ENCODE measurements at places on chromosomes 16 and 17.

GRCh38 chr16:23692190-23692837 is 13.6 kb downstream of the PLK1 start:
- no peak for DNase-seq

DNA sequence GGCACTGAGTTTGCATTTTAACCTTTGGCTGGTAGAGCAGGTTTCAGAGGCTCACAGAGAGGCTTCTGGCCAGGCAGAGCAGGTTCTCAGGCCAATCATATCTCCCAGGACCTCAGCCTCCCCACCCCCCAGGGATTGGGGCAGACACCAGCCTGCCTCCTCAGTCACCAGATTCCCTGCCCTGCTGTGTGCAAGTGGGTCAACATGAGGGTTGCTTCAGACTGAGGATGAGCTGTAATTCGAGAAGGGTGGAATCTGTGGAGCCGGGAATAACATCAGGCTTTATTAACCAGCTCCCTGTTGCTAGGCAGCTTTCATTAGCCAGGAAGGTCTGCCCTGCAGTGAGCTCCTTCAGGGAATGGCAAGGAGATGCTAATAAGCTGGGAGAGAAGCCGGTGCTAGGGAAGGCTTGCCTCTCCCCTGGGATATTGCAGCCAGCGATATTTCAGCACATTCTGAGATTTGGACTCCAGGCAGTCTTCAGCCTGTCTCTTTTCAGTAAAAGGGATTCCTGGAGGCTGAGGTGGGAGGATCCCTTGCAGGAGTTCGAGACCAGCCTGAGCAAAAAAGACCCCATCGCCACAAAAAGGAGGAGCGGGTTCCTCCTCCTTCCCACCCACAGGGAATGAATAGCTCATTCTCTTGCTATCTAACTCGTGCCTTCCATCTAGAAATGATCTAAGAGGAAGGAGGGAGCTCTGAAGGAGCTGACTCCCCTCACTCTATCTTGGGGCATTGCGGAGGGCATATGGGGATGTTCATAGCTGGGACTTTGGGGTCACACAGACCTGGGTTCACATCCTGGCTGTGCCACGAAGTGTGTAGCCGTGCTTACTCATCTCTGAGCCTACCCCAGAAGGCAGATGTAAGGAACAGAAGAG is 10.7 kb downstream of the SGSM2 start:
- no peak for DNase-seq

GRCh38 chr17:45994987-45995386 is 4.1 kb upstream of the STH start:
- DNase-seq, result no peak

DNA sequence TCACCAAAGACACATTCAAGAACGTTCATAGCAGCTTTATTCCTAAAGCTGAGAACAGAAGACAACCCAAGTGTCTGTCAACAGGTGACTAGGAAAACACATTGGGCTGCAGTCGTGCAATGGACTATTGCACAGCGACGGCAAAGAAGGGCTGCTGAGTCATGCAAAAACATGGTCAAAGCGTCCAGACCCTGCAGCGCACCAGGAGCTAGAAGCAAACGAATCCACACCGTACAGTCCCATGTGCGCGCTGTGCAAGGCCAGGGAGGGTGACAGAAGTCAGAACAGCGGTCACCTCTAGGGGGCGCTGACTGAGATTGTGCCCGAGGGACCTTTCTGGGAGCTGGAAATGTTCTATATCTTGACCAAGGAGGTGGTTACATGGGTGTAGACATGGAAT is 266.4 kb downstream of the MAF start:
- peak; percentile 23 for DNase-seq

DNA sequence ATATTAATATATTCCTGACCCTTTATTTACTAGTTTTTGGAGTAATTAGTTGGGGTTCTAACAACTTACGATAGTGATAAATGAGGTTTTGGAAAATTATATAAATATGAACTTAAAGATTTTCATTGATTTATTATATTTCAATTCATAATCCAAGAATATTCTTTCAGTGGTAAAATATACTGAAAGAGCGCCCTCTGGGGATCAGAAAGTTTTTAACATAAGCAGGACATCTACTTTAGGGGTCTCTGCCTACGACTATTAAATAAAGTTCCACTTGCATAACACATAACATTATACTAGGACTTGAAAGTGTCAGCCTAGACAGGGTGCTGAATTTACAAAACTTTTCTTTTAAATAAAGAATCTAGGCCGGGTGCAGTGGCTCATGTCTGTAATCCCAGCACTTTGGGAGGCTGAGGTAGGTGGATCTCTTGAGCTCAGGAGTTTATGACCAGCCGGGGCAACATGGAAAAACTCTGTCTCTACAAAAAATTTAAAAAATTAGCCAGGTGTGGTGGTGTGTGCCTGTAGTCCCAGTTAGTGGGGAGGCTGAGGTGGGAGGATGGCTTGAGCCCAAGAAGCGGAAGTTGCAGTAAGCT is 15.6 kb downstream of the RFWD3 start:
- DNase-seq, result peak; percentile 15

All from RPMI8226 (cell line).